CD8-positive, alpha-beta memory T cell (primary cell): ENCODE measurements at places on chromosomes 2 and 18. TPM values are rescaled to one million over a fixed set of nuclear protein-coding genes. Genes with fewer than 3 reads are reported as not detected.

DNA sequence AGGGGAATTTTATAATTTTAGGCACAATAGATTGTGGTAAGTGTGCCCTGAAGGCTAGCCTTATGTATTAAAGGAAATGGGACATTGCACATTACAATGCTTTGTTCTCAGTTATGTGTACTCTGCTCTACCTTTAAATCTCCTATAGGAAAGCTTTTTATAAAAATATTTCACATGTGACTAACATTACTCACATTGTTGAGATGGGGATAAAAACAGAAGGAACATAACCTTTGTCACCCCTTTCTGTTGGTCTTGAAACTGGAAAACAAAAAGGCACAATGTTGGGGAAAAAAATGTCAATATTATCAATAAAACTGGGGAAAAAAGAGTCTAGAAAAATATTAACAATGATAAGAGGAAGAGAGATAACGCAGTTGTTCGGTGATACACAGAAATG is 17.3 kb upstream of the STAT1 start:
- peaks cover 30% of the 10 kb centered on the region for H3K4me1 ChIP-seq
- peaks cover 32% of the 10 kb centered on the region for H3K36me3 ChIP-seq
- no peak overlapping the region for H3K27ac ChIP-seq

DNA sequence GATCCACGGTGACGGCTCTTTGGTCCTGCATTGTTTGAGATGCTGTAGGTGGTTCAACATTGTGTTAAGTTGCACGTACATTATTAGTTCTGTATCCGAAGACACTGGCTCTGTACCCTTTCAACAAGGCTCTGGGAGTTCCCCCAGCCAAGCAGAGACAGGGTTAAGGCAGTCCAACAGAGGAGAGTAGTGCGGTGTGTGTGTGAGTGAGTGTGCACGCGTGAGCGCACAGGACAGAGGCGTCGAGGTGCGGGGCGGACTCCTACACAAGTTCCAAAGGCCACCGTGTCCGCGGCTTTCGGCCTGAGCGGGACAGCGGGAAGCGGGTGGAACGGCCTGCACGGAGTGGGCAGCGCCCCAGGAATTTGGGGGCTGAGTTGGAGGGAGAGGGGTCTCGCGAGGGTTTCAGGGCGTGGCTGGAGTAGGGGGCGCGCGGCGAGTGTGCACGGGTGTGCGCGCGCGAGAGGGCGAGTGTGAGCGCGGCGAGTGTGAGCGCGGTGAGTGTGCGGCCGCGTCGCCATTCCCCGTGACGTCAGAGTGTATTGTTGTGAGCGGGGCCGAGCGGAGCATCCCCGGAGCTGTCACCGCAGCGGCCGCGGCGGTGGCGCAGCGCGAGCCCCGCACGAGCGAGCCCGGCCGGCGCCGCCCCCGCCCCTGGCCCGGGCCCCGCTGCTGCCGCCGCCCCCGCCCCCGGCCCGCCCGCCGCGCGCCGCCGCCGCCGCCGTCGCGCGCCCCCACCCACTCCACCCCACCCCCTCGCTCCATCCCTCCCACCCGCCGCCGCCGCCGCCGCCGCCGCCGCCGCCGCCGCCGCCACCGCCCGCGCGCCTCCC is at the start of gene ASXL3:
Gene ASXL3, plus strand, starts transcription at position 535 of the 833 bp plus-strand sequence. CDS start 413 bp downstream, outside the sequence.
- H3K4me1 ChIP-seq = no peaks in the 10 kb centered on the region
- H3K27me3 ChIP-seq = no peaks in the 10 kb centered on the region
- H3K27ac ChIP-seq = no peak within 1 kb of the TSS

DNA sequence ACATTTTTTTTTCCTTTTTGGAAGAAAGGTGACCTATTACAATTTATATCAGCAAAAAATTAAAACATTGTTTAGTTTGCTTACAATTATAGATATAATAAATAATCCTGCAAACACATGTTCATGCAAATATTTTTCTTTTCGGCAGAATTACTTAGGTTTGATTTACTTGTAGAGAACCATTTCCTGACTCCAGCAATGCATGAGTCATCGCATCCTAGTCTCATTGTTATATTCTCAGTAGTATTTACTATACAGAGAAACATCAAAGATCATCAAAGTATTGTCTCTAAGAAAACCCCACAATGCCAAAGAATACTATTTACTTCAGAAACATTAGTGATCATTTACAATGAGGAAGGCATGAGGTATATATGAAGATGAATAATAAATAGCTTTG is 40.4 kb upstream of the MTIF2 start:
- no peaks in the 10 kb centered on the region for H3K4me1 ChIP-seq
- DNase-seq = no peak

GRCh38 chr2:18749912-18750526 is 160.7 kb upstream of the NT5C1B start:
- H3K4me1 ChIP-seq = no peaks in the 10 kb centered on the region
- DNase-seq = no peak
- H3K36me3 ChIP-seq = no peaks in the 10 kb centered on the region
- H3K27ac ChIP-seq = no peak overlapping the region
- H3K4me3 ChIP-seq = no peak overlapping the region
- no peaks in the 10 kb centered on the region for H3K27me3 ChIP-seq

DNA sequence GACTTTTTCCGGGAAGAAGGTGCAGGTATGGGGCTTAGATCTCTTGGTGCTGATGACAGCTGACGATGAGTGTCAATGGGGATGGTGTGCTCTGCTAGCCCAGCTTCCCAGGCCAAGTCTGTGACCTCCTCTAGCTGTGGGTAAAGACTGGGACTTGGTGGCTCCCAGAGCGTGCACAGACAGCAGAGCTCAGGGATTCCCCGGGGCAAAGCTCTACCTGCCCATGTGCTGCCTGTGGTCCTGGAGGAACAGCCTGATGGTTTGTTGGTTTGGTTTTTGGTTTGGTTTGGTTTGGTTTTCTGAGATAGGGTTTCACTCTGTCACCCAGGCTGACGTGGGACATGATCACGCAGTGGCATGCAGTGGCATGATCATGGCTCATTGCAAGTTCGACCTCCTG is 19.2 kb downstream of the ATP6V1B1 start:
- peaks cover 11% of the 10 kb centered on the region for H3K27me3 ChIP-seq
- DNase-seq = no peak
- H3K36me3 ChIP-seq = no peaks in the 10 kb centered on the region
- no peak overlapping the region for H3K27ac ChIP-seq

- H3K36me3 ChIP-seq = no peaks in the 10 kb centered on the region
- H3K27ac ChIP-seq = no peak overlapping the region
- no peak overlapping the region for H3K4me3 ChIP-seq
Observed at GRCh38 chr2:70716951-70717350, 51.0 kb downstream of the ADD2 start.

Gene KYNU
- total RNA-seq = 0.20 TPM

Gene DSC2
- not detected for total RNA-seq

Gene NGEF
- total RNA-seq = not detected

Gene PLEKHH2
- 0.48 TPM for total RNA-seq

Gene CETN1
- not detected for total RNA-seq

Gene TP53I3
- total RNA-seq = 4.3 TPM

Gene KCNK3
- total RNA-seq = not detected
